Choroid plexus epithelial cell (primary cell): ENCODE measurements at places on chromosomes 2 and 18.

- no peak for DNase-seq
Observed at GRCh38 chr2:10897956-10898355, 13.8 kb upstream of the KCNF1 start.

DNA sequence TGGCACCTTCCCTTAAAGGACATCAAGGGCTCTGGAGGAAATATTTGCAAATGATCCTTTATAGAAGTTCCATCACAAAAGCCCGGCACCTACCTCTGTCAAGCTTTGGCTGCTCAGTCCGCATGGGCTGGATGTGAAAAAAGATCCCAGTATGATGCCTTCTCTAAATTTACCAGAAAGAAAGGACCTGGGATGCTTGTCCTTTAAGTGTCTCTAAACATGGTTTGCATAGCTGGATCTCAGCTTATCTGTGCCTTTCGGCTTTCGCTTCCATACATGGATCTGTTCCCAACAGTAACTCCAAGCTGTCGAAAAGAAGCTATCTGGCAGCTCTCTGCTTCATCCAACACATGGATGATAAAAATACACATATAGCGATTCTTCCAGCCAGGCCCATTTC lies 60.4 kb upstream of the SLC8A1 start:
- DNase-seq, result peak; percentile 43

- DNase-seq, result peak; percentile 50
Observed at GRCh38 chr18:48540251-48541025, 1.6 kb downstream of the CTIF start.

DNA sequence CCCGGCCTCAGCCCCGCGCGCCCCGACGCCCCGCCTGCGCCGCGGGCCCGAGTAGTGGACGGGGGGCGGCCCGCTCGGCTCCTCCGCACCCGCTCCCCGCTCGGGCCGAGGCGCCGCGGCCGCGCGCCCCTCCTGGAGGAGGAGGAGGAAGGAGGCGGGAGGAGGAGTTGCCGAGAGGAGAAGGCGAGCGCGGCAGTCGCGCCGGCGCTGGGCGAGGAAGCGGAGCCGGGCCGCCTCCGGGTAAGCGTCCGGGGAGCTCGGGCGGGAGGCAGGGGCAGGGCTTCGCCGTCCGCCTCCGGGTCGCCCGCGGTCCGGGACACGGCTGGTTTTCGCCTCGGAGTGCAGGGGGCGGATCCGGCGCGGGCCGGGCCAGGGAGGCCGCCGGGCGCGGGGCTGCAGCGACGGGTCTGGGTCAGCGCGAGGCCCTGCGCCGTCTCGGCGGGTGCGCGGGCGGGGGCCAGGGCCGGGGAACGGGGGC lies at the start of gene SOCS6:
TSS of gene SOCS6 (plus strand) at position 195 of the 478 bp plus-strand sequence. CDS start 35,624 bp downstream, outside the sequence.
- peak; percentile 73 for DNase-seq

- no peak for DNase-seq
Observed at GRCh38 chr2:225009768-225010167, 32.5 kb downstream of the DOCK10 start.

- DNase-seq, result peak; percentile 60
Observed at GRCh38 chr18:47204908-47205522, 28.9 kb upstream of the IER3IP1 start.

DNA sequence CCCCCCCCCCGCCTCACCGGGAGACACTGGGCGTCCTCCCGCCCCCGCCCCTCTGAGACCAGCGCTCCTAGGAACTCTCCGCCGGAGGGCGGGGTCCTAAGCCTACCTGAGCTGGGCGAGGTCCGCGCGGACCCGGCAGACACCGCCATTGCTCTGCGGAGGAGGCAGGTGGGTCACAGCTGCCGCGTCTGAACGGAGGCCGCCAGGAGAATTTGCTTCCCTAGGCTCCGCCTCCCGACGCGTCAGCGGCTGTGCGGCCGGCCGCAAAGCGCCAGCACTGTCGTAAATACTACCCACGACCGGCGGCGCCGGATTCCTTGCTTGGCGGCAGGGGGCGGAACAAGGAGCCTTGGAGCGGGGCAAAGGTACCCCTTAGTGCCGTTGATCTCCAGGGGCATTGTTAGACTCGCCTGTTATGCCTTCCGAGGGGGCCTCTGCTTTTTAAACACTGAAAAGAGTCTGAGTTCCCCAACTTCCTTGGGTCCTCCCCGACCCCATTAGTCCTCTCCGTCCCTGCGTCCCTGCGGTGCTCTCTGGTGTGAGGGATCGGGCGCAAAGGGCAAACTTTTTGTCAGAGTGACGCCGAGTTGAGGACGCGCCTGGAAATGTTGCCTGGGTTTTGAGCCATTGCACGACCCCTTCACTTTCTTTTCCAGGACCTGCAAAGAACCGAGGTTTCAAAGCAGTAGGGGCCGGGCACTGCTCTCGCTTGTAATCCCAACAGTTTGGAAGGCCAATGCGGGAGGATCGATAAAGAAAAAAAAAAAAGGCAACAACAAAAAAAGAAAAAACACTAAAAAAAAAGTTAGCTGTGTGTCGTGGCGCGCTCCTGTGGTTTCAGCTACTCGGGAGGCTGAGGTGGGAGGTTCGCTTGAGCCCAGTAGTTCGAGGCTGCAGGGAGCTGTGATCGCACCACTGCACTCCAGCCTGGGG lies at the start of gene GGCX:
TSS of gene GGCX (minus strand) at position 214 of the 933 bp plus-strand sequence. CDS start at position 149, 65 bp downstream.
- DNase-seq, result peak; percentile 94

GRCh38 chr18:59057493-59057795 lies 82.2 kb upstream of the SEC11C start:
- DNase-seq, result no peak

GRCh38 chr2:232666051-232666805 lies 30.9 kb upstream of the GIGYF2 start:
- DNase-seq, result no peak

GRCh38 chr2:64524604-64525316 lies 632 bp downstream of the AFTPH start:
- DNase-seq, result peak; percentile 6
